ENCODE measurements at places on chromosomes 1 and 21.

- no peak for DNase-seq
Observed at GRCh38 chr1:228865627-228866330, 130.5 kb downstream of the RHOU start.

GRCh38 chr21:16196001-16196400 is 466.2 kb downstream of the USP25 start:
- DNase-seq: no peak

DNA sequence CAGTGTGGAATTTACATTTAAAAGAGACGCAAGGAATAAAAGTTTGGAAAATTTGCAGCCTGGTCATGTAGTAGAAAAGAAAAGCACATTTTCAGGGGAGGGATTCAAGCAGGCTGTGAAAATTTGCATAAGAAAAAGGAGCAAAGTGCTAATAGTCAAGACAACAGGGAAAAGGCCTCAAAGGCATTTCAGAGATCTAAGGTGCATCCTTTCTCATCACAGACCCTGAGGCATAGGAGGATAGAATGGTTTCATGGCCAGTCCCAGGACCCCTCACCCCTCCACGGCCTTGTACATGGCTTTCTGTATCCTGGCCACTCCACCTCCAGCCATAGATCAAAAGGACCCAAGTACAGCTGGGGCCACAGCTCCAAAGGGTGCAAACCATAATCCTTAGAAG is 380.5 kb upstream of the BRINP3 start:
- DNase-seq: no peak

DNA sequence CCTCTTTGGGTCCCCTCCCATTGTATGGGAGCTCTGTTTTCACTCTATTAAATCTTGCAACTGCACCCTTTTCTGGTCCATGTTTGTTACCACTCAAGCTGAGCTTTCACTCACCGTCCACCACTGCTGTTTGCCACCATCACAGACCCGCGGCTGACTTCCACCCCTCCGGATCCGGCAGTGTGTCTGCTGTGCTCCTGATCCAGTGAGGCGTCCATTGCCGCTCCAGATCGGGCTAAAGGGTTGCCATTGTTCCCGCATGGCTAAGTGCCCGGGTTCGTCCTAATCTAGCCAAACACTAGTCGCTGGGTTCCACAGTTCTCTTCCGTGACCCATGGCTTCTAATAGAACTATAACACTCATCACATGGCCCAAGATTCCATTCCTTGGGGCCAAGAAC is 157.2 kb downstream of the SEC16B start:
- DNase-seq: no peak

DNA sequence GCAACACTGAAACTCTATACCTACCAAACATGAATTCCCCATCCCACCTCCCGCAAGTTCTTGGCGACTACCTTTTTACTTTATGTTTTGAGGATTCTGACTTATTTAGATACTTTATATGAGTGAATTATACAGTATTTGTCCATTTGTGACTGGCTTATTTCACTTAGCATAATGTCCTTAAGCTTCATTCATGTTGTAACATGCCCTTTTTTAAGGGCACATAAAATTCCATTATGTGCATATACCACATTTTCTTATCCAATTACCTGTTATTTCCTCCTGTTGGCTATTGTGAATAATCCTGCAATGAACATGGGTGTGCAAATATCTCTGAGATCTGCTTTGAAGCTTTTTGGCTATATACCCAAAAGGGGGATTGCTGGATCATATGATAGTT is 22.0 kb upstream of the CHIT1 start:
- no peak for DNase-seq

DNA sequence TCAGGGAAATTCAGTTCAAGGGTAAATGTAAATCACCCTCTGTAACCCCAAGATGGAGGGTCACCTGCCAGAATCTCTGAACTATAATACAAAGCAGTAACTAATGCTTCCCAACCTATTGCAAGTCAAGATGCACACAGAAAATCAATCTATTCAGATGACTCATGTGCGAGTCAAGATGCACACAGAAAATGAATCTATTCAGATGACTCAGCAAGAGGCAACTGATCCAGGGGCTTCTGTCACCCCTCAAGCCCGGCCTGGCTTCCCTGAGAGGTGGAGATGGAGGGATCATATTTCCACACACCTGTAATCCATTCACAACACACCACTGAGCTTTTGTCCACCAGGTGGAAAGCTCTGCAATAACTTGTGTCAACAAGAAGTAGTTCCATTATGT is 17.4 kb upstream of the HIVEP3 start:
- DNase-seq: no peak

DNA sequence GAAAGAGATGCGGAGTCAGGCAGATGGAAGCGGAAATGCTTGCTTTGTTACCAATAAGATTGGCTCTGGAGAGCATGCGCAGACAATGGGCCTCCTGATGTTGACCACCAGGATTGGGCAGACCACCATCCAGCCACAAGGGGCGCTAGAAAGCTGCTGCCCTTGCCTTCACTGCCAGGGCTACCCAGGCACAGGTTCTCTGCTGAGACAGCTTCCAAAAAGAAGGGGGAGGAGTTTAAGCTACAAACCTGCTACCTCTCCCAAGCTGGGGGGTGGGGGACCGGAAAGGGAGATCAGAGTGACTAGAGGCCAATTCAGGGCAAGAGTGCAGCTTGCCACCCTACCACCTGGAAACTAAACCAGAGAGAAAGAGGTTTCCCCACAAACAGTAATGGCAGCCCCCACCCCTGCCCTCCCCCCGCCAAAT is 369.7 kb downstream of the RRAGC start:
- DNase-seq: no peak

DNA sequence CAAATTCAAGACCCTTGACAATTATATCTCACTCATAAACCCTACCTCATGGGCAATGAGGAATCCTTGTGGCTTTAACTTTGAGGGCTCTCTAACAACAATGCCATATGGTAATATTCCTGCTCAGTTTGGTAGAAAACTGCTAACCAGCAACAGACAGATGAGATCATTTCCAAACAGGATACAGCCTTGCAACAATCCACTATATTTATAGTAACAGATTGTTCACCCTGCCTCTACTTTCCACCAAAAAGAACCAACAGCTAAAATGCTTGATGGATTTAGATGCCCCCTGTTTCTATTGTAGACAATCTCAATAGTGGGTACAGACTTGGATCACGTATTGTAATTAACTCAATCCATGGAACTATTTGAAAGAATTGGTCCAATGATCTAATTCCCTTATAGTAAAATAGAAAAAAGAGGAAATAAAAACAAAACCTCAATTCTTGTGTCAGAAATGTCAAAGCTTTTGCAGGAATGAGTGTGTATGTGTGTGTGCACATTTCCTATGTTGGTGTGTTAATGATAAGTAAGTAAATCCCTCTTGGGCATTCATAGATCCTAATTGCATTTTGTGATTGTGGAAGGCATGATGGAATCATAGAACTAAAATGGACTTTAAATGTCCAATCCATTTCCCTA is 100.0 kb upstream of the EDEM3 start:
- no peak for DNase-seq

DNA sequence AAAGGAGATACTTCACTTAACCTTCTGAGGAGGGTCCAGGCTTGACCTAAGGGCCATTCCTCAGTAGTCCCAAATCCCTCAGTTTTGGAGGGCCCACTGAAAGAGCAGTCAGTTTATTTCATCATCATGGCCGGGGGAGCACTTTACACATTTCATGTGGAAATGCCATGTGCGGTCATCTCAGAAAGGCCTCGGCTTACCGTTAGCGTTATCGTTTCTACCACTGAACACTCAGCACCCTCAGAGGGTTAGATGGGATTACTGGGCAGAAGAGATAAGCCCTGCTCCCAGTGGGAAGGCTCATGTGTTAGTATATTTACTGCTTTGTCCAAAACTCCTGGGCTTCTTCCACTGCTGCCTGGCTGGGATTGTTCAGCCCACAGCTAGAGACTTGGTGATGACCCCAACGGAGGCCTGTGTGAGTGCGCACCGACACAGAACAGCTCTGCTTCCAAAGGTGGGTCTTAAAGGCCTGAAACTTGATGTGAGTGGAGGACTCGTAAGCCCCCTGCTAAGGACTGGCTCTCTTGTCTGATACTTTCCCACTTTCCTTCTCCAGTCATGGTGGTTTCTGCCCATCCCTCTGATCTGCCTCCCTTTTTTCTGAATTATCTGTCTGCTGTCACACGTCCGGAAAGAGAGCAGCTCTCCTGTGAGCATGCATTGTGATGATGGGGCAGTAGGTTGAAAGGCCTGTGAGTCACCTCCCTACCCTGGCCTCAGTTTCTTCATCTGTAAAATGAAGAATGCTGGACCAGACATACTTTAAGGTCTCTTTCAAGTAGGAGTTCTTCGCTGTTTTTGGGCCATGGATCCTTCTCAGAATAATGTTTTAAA is 284.5 kb downstream of the ASTN1 start:
- no peak for DNase-seq

GRCh38 chr1:207742850-207743555 is 8.9 kb upstream of the CD46 start:
- no peak for DNase-seq

- DNase-seq: no peak
Observed at GRCh38 chr1:161287482-161288054, 22.2 kb downstream of the MPZ start.

DNA sequence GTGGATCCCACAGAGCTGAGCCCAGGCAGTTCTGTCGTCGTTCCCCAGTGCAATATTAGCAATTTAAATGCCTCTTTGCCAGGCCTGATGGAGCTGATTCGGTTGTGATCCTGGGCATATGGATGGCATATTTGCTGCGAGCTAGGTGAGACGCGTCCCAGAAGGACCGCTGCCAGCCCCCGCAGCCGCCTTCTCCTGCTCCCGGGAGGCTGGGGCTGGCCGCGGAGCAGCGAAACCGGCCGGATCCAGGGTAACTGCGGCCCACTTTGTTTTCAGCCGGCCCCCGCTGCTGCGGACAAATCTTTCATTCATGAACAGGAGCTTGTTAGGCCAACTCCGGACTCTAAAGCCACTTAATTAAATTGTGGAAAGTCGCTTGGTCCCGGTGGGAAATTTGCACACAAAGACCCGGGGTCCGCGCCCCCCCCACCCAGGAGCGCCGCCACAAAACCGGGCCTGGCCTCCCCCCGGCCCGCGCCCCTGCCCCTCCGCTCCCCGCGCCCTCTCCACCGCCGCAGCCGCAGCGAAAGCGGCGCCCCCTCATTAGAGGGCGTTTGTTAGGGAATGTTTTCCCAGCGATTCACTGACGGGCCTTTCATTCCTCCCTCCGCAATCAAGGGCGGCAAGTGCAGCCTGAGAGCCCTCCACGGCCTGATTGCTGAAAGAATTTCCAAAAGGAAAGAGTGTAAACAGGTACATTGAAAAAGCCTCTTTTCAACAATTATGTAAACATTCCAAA is 383.3 kb downstream of the RRAGC start:
- no peak for DNase-seq

DNA sequence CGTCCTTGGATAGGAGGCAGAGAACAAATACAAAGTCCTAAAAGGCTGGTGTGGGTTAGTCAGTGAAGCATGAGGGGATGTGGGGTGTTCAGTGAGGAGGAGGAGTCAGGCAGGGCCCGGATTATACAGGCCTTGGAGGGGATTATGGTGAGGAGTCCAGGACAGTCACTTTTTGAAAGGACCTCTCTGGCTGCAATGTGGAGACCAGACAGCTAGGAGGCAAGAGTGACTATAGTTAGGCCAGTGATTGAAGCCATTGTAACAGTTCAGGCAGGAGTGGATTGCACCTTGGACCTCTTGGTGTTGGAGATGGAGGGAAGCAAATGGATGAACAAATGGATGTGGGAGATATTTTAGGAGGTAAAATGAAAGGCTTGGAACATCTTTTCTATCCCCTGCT is 115.8 kb downstream of the C1orf94 start:
- DNase-seq: no peak

- no peak for DNase-seq
Observed at GRCh38 chr1:207430602-207431001, 23.5 kb upstream of the CR2 start.

DNA sequence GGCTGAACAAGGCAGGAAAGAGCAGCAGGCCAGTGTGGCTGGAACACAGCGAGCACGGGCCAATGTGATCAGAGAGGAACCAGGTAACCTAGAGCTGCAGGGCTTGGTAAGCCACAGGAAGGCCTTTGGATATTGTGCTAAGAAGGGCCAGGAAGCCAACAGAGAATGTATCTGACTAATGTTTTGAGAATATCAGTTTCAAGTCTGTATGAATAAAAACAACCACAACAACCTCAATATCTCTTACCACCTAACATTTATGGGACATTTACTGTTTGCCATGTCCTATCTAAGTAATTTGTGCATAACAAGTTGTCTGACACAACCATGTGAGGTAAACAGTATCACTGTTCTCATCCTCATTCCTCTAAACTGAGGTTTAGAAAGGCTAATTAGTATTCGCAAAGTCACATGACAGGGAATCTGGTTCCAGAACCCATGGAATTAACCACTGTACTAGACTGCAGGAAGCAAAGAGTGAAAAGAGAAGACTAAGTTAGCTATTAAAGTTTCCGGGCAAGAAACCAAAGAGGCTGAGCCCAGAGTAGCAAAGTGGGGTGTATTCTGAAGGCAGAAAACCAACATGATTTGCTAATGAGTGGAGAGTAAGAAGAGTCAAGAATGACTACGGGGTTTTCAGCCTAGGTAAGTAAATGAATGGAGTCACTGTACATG is 38.9 kb downstream of the SPRTN start:
- no peak for DNase-seq

DNA sequence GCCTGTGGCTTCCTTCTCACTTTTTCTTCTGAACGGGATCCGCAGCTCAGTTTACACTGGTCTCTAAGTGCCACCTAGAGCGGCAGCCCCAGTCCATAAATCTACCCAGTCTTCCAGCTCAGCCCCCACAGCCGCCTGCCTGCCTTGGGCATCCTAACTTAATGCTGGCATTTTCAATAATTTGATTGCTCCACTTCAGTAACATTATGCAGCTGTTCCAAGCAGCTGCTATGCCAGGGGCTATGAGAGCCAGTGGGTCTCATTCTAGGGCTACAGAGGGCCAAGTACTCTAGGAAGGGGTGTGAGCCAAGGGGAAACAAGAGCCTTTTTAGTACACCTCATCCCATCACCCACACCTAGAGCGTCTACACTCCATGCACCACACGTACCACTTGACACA is 48.4 kb upstream of the COA6 start:
- DNase-seq: no peak

DNA sequence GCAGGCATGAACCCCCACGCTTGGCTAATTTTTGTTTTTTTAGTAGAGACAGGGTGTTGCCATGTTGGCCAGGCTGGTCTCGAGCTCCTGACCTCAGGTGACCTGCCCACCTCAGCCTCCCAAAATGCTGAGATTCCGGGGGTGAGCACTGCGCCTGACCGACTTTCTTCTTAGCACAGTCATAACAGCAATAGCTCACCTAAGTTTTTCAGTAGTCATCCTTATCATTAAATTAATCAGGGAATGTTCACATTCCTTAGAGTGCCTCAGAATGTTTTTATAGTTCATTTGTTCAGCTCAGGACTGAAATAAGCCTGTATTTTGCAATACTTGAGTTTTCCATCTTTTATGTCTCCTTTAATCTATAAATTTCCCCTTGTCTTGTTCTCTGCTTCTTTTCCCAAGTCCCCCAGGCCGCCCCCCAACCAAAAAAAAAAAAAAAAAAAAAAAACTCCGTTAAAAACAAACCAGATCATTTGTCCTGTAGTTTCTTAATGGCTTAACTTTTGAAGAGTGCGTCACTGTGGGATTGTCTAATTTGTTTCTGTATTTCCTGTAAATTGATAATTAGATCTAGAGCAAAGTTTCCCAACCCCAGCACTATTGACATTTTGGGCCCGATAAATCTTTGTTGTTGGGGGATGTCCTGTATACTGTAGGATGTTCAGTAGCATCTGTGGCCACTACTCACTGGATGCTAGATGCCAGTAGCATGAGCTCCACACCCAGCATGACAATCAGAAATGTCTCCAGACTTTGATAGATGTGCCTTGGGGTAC is 120.7 kb downstream of the ITSN1 start:
- no peak for DNase-seq

- no peak for DNase-seq
Observed at GRCh38 chr1:214977110-214977509, 105.4 kb upstream of the KCNK2 start.

All from stimulated activated CD8-positive, alpha-beta memory T cell treated with anti-CD3 and anti-CD28 coated beads, Interleukin-2, amount 100 ng/mL, for 1 hour (primary cell).